CD8-positive, alpha-beta T cell (primary cell): ENCODE measurements at places on chromosomes 1 and 21.

GRCh38 chr1:183030053-183030452, 6.8 kb downstream of the LAMC1 start:
- DNase-seq: no peak

GRCh38 chr1:200794506-200795065, 55.9 kb downstream of the CAMSAP2 start:
- no peak for DNase-seq

DNA sequence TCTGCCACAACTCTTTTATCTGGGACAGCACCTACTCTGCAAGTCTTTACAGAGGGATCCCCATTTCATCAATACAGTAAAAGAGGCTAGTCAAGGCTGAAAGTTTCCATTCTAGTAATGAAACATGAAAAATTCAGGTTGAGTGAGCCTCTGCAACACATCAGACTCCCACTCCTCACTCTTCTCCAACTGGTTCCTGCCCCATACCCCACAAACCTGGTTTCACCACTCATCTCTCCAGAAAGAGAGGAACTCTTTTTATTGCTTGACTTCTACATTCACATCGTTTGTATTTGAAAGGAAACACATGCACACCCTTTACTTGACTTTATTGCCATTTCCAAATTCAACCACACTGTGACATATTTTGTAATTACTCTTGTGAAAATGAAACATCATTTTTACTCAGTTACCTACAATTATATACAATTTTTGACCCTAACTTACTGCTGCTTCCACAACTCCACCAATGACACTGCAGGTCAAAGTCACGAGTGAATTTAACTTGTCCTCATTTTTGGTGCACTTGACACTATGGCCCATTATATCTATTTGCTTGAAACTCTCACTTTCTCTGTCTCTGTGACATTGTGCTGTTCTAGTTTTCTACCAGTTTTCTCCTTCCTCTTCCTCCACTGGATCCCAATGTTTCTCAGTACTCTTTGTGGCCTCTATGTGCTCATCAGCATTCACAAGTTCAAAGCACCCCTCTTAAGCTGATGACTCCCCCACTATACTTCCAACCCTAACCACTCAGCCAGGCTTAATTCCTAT, 8.0 kb downstream of the STX6 start:
- DNase-seq: no peak

DNA sequence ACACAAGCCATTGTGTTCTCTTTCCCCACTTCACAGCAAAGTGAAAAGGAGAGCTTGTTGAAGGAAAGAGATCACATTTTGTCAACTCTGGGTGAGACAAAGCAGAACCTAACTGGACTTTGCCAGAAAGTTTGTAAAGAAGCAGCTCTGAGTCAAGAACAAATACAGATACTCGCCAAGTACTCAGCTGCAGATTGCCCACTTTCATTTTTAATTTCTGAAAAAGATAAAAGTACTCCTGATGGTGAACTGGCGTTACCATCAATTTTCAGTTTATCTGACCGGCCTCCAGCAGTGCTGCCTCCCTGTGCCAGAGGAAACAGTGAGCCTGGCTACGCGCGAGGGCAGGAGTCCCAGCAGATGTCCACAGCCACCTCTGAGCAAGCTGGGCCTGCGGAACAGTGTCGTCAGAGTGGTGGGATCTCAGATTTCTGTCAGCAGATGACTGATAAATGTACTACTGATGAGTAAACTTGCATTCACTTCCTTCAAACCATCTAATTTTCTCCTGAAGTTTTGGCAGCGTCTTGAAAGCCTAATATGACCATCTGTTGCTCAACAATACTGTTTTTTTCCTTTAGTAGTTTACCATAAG, 43.7 kb downstream of the BACH1 start:
- no peak for DNase-seq

DNA sequence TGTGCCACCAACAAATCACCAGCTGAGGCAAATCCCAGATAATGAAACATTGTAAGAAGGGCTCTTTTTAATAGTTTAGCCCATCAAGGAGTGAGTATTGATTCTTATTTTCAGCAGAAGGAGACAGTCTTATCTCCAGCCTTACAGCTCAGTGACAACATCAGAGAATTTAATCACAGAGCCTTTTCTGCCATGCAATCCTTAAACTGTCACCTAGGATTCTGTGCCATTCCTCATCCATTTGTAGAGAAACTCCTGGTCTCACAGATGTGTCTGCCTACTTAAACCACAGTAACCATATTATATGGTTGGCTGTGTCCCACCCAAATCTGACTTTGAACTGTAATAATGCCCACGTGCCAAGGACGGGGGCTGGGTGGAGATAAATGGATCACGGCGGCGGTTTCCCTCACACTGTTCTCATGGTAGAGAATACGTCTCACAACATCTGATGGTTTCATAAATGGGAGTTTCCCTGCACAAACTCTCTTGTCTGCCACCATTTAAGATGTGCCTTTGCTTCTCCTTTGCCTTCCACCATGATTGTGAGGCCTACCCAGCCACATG, 217.7 kb downstream of the RERE start:
- no peak for DNase-seq

DNA sequence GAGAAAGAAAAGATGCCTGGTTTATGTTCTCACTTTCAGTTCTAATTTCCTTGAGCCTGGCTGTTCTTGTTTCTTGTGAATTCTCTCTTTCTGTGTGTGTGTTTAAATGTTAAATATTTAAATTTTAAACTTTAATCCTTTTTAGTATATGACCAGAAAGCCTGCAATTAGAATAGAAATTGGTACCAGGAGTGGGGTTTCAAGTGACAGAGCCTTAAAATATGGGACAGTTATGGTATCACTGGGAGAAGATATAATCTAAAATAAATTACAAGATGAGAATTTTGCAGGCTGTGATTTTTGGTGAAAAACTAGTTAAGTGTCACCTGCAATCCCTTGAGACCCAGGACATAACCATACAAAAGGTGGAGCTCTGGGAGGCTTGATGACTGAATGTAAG, 81.4 kb downstream of the SYT6 start:
- DNase-seq: no peak

DNA sequence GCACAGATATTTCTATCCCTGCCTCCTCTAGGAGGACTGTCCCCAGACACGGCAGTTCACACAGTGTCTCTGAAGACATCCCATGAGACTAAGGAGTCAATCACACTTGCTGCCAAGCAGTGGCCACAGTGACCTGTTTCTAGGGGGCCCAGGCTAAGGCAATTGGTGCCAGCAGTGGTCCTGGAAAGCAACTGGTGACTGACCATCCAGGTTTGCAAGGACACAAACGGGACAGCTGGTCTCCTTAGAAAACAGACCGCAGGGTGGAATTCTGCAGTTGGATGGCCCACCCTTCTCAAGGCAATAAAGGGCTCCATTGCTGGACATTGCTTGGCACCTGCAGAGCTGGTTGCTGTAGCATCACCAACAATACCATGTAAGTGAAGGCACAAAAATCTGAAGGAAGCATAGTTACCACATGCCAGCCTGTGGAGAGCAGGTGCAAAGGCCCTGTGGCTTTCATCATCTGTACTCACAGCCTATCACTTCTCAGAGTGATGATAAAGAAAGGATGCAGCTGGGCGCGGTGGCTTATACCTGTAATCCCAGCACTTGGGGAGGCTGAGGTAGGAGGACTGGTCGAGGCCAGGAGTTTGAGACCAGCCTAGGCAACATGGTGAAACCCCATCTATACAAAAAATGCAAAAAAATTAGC, 81.5 kb downstream of the STUM start:
- no peak for DNase-seq

DNA sequence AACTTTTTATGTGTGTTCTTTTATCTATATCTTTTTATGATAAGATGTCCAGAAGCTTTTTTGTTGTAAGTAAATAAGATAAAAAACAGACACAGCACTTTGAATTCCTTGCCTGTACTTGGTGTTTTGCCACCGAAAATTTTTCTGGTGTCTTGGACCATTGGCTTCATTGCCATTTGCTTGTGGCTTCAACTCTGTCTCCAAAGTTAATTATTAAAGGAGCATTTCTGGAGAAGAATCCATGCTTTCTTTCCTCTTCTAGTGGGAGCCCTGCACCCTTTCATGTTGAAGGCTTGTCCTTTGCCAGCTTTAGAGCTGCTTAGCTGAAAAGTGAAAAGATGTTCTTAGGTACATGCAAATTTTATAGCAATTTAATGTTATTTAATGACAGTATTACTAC, 112.2 kb downstream of the DYRK1A start:
- DNase-seq: no peak

- DNase-seq: no peak
Observed at GRCh38 chr1:91161749-91162148, 139.9 kb upstream of the ZNF644 start.

DNA sequence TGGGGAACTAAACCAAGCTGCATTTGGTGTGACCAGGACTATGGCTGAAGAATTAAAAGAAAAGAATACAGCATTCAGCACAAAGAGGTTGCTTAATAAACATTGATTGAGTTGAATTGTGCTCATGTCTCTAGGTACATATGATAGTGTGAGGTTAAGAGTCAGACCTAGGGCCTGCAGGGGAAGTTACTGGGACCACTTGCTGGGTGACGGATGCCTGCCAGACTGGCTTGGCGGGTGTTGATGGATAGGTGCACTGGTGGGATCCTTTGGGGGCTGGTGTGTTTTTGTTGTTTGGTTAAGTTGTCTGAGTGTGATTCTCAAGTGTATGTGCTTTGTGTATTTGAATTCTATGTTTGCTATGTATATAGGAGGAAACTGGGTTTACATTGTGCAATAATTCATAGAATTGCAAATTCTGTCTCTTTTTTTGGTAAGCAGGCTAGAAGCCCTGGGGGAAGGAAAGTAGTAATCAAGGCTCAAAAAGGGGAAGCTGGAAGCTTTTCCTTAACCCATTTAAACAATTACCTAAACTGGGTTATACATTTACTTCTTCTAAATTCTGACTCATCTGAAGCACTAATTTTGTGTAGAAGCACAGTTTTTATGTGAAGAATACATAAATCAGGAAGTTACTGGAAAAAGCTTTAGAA, 1.8 kb downstream of the CD101 start:
- DNase-seq: no peak

DNA sequence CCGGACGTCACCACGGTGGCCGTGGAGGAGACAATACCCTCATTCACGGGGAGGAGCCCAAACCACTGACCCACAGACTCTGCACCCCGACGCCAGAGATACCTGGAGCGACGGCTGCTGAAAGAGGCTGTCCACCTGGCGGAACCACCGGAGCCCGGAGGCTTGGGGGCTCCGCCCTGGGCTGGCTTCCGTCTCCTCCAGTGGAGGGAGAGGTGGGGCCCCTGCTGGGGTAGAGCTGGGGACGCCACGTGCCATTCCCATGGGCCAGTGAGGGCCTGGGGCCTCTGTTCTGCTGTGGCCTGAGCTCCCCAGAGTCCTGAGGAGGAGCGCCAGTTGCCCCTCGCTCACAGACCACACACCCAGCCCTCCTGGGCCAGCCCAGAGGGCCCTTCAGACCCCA, 7.0 kb downstream of the TNFRSF14 start:
- DNase-seq: no peak

- DNase-seq: no peak
Observed at GRCh38 chr1:211800925-211801607, 29.5 kb downstream of the LPGAT1 start.

DNA sequence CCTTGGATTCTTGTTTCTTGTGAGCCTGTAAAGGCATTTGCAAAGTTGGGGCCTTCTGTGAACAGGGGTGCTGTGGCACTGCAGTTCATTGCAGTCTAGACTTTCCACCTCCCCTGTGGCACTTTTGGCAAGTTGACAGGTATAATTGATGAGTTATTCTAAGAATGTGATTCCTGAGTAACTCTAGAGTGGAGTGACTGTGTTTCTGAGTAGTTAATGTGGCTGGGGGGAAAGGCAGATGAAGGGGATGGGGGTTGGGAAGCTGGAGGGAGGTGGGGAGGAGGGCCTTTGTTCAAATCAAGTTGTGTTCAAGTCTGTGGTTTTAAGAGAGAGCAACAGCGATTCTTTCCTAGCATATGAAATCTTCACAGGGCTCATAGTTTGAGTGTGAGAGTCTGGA, 32.9 kb downstream of the PBX1 start:
- no peak for DNase-seq

GRCh38 chr1:36471830-36472641, 7.9 kb upstream of the MRPS15 start:
- no peak for DNase-seq

GRCh38 chr1:152516082-152516481, 1.8 kb downstream of the CRCT1 start:
- no peak for DNase-seq

- DNase-seq: no peak
Observed at GRCh38 chr1:154883919-154884868, 14.1 kb upstream of the KCNN3 start.

- no peak for DNase-seq
Observed at GRCh38 chr1:157226739-157227138, 88.5 kb upstream of the ETV3 start.

- no peak for DNase-seq
Observed at GRCh38 chr1:20584890-20585289, 4.0 kb upstream of the CDA start.

GRCh38 chr1:10078494-10078893, 45.7 kb downstream of the UBE4B start:
- DNase-seq: no peak

DNA sequence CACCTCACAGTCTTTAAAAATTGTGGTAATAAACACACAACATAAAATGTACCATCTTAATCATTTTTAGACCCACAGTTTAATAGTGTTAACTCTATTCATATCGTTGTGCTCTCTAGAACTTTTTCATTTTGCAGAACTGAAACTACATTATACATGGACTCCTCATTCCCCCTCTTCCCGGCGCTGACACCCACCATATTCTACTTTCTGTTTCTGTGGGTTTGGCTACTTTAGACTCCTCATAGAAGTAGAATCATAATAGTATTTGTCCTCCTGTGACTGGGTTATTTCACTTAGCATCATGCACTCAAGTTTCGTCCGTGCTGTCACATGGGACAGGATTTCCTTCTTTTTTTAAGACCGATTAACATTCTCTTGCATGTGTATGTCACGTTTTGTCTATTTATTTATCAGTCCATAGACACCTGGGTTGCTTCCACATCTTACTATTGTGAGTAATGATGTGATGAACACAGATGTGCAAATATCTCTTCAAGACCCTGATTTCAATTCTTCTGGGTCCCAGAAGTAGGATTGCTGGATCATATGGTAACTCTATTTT, 62.9 kb upstream of the TMPRSS2 start:
- DNase-seq: no peak

DNA sequence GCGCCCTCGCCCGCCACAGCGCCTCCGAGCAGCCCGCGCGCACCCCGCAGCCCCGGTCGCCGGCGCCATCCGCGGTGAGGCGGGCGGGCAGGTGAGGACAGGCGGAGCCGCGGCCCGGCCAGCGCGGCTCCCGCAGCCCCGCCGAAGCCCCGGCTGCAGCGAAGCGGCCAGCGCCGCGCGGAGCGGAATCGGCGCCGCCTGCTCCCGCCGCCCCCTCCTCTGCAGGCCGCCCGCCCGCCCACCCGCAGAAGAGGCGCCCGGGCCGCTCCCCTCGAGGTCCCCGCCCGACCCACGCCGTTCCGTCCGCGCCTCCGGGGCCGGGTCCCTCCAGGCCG, 1.3 kb downstream of the PRDM16 start:
- DNase-seq: no peak

DNA sequence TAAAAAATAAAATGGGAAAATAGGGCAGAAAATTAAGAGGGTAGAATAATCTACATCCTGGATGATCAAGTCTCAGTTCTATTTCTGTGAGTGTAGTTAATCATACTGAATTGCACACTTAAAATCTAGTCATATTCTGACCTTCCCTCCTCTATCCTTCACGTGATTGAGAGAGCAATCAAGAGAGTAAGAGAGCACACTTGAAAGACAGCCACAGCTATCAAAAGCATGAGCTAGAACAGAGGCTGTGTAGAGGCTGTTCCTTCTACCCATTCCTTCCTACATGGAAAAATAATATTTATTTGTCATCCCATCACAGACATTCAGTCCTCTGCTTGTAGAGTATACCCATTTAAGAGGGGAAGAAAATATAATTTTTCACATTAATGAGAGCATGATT, 52.4 kb downstream of the PHC2 start:
- DNase-seq: no peak
